Astrocyte (in vitro differentiated cells and primary cell): ENCODE measurements at places on chromosomes 5 and 9. TPM values are rescaled to one million over a fixed set of nuclear protein-coding genes. Genes with fewer than 3 reads are reported as not detected.

DNA sequence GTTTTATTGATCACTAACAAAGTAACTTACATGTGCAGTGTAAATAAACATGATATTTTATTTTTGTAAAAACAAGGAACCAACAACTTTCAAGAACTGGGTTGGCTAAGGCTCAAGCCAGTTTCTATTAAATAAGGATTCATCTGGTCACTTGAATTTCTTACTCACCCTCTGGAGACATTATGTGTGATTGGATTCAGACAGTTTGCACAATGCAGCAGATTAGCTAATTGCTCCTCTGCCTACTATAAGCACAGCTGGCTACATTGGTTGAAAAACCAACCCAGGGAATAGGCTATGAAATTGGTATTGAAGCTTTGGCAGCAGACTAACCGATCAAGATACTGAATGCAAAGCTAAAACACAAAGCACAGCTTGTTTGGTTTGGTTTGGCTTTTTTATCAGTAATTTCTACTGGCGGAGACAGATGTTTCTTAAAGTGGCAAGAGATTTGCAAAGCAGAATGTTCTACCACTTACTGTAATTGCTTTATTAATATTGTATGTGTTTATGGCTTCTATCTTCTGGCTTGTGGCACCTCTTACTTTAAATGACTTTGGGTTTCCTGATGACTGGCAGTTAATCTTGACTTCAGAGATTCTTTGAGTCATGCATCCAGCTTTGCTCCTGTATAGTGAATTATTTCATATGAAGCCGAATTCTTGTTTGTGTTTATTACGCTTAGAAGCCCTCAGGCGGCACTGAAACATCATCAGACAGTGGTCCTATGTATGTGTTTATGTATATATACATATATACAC lies 231.5 kb downstream of the MPDZ start:
- no peaks in the 10 kb centered on the region for H3K36me3 ChIP-seq
- no peaks in the 10 kb centered on the region for H3K4me1 ChIP-seq
- no peak overlapping the region for H3K27ac ChIP-seq
- DNase-seq, result no peak
- no peaks in the 10 kb centered on the region for H3K27me3 ChIP-seq

GRCh38 chr9:23820451-23821374 lies 5.3 kb downstream of the ELAVL2 start:
- peaks cover 42% of the 10 kb centered on the region for H3K27me3 ChIP-seq
- DNase-seq, result no peak
- no peak overlapping the region for H3K27ac ChIP-seq
- H3K4me1 ChIP-seq, result no peaks in the 10 kb centered on the region
- peak overlapping the region; percentile 55 for H3K4me3 ChIP-seq
- no peaks in the 10 kb centered on the region for H3K36me3 ChIP-seq

DNA sequence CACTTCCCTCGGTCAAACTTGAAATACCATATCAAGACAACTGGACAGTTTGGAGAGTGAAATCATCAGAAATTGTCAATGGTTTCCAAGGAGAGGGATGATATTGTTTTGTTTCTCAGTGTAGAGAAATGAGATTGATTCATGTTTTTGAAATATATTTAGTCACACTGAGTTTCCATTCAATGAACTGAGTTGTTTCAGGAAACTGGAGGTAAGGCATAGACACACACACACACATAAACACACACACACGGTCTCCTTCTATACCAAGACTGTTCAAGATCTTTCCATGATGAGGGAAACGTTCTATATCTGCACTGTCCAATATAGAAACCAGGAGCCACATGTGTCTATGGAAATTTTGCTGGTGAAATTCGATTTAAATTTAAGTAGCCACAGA lies 182.8 kb downstream of the PTTG1 start:
- no peak overlapping the region for H3K4me3 ChIP-seq
- no peaks in the 10 kb centered on the region for H3K4me1 ChIP-seq
- H3K27me3 ChIP-seq, result no peaks in the 10 kb centered on the region

Gene SLC22A4
- 4.1 and 4.5 TPM in 2 replicates for total RNA-seq

DNA sequence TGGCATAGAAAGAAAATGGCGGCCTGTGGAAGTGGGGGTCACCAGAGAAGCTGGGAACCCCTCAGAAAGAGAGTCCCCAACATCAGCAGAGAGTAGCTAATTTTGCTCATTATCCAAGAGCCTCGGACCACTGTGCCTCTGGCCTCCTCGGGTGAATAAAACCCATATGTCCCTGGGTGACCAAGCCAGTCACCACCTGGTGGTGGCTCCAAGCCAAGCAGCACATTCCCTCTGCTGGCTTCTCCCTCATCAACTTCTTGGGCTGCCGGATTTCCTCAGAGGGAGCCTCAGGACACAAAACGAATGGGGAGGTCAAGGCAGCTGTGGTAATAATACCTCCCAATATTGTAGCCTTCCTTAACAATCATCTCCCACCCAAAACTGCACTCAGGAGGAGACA lies 242.5 kb downstream of the NFIB start:
- no peaks in the 10 kb centered on the region for H3K27me3 ChIP-seq
- DNase-seq, result no peak
- H3K4me3 ChIP-seq, result no peak overlapping the region
- no peaks in the 10 kb centered on the region for H3K4me1 ChIP-seq
- no peaks in the 10 kb centered on the region for H3K36me3 ChIP-seq
- no peak overlapping the region for H3K27ac ChIP-seq

Gene MYOT
- not detected in 2 replicates for total RNA-seq

DNA sequence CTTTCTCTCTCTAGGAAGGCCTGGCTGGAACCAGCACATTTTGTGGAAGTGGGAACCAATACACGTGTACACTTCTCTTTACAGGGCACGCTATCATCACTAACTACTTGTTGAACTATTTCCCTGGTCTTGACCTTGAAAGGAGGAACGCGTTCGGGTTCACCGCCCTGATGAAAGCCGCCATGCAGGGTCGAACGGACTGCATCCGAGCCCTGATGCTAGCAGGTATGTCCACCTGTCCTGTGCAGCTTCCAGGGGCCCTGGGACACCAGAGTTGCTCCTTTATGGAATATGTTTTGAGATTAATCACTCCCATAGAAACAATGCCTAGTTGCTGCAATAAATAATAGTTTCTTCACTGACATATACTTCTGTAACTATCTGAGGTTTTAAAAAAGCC lies 74.1 kb downstream of the ANKRD33B start:
- no peak overlapping the region for H3K4me3 ChIP-seq
- no peaks in the 10 kb centered on the region for H3K27me3 ChIP-seq
- no peak for DNase-seq
- H3K27ac ChIP-seq, result no peak overlapping the region
- peaks cover 17% of the 10 kb centered on the region for H3K4me1 ChIP-seq

Gene GKAP1
- 1.2 and 1.7 TPM in 2 replicates for total RNA-seq

GRCh38 chr9:90547896-90548295 lies 94.7 kb downstream of the DIRAS2 start:
- no peaks in the 10 kb centered on the region for H3K4me1 ChIP-seq
- no peak overlapping the region for H3K27ac ChIP-seq

Gene SRP19
- 73.1 and 73.5 TPM in 2 replicates for total RNA-seq

Gene GDNF
- 20.5 and 21.5 TPM in 2 replicates for total RNA-seq

GRCh38 chr5:75710637-75711036 lies 6.6 kb downstream of the POC5 start:
- no peaks in the 10 kb centered on the region for H3K36me3 ChIP-seq
- H3K27me3 ChIP-seq, result no peaks in the 10 kb centered on the region
- H3K27ac ChIP-seq, result no peak overlapping the region
- H3K4me3 ChIP-seq, result no peak overlapping the region

DNA sequence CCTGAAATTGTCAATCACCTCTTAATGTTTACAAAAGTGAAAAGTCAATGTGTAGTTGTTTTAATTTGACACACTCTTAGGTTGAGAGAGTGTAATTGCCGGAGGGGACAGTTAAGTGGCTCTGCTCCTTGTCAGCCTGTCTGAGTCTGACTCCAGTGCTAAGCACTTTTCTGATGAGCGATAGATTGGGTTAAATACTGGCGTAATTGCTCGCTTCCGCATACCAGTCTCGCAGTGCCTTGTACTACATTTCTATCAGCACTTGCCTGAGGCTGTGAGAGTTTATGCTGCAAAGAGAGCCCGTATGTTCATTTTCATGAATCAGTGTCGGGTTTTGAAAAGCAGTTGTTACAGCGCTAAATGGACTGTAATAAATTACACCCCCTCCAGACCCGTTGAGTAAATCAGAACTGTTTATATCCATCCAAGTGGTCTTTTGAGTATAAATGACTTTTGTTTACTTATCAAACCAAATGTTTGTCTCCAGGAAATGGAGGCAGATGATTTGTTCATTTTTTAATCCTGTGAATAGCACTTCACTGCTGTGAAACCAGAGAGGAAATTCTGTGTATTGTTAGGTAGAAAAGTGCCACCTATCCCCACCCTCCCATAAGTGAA lies 41.0 kb upstream of the DMRT3 start:
- DNase-seq, result no peak
- H3K36me3 ChIP-seq, result no peaks in the 10 kb centered on the region
- H3K27ac ChIP-seq, result no peak overlapping the region
- H3K4me1 ChIP-seq, result no peaks in the 10 kb centered on the region
- H3K4me3 ChIP-seq, result no peak overlapping the region

- H3K36me3 ChIP-seq, result no peaks in the 10 kb centered on the region
- H3K27ac ChIP-seq, result no peak overlapping the region
- H3K27me3 ChIP-seq, result peaks cover 4% of the 10 kb centered on the region
- no peaks in the 10 kb centered on the region for H3K4me1 ChIP-seq
- H3K4me3 ChIP-seq, result no peak overlapping the region
- no peak for DNase-seq
Observed at GRCh38 chr5:148720257-148720656, 65.9 kb upstream of the HTR4 start.

GRCh38 chr5:68115584-68115983 lies 100.0 kb upstream of the PIK3R1 start:
- no peaks in the 10 kb centered on the region for H3K36me3 ChIP-seq
- H3K4me3 ChIP-seq, result no peak overlapping the region
- peaks cover 8% of the 10 kb centered on the region for H3K4me1 ChIP-seq
- DNase-seq, result no peak
- no peaks in the 10 kb centered on the region for H3K27me3 ChIP-seq
